Kidney (tissue), 22 donors: ENCODE measurements at places on chromosomes 2 and 18. TPM values are rescaled to one million over a fixed set of nuclear protein-coding genes. Genes with fewer than 3 reads are reported as not detected.

REG1B gene
- 1.5 TPM for polyA plus RNA-seq

SH3BP4 gene
- 20.0 TPM for polyA plus RNA-seq

PRKAG3 gene
- not detected for polyA plus RNA-seq

BCL2L11 gene
- 6.5 TPM for polyA plus RNA-seq

ATP6V1B1 gene
- polyA plus RNA-seq: 400 TPM

APOB gene
- 0.11 TPM for polyA plus RNA-seq

NFATC1 gene
- 4.3 TPM for polyA plus RNA-seq

TBR1 gene
- polyA plus RNA-seq: not detected

STPG4 gene
- polyA plus RNA-seq: not detected

VWA3B gene
- polyA plus RNA-seq: not detected

REG3G gene
- polyA plus RNA-seq: 19.4 TPM

MPP4 gene
- polyA plus RNA-seq: not detected

CNRIP1 gene
- polyA plus RNA-seq: 8.7 TPM

GCA gene
- 25.3 TPM for polyA plus RNA-seq
